ENCODE measurements at places on chromosomes 11 and 22. TPM values are rescaled to one million over a fixed set of nuclear protein-coding genes. Genes with fewer than 3 reads are reported as not detected.

Gene OLFML1
- 0.24 TPM for total RNA-seq

- no peak for DNase-seq
Measured at GRCh38 chr22:30591191-30591587, 521 bp downstream of the PES1 start.

Gene OR10A2
- total RNA-seq = not detected

Gene KCTD14
- total RNA-seq = 21.6 TPM

Gene DUSP8
- 2.1 TPM for total RNA-seq

- no peak for DNase-seq
Measured at GRCh38 chr11:122995526-122995925, 13.9 kb upstream of the BSX start.

Gene LGALS12
- total RNA-seq = 1.3 TPM

GRCh38 chr11:34425360-34425759, 13.4 kb upstream of the CAT start:
- DNase-seq = no peak

DNA sequence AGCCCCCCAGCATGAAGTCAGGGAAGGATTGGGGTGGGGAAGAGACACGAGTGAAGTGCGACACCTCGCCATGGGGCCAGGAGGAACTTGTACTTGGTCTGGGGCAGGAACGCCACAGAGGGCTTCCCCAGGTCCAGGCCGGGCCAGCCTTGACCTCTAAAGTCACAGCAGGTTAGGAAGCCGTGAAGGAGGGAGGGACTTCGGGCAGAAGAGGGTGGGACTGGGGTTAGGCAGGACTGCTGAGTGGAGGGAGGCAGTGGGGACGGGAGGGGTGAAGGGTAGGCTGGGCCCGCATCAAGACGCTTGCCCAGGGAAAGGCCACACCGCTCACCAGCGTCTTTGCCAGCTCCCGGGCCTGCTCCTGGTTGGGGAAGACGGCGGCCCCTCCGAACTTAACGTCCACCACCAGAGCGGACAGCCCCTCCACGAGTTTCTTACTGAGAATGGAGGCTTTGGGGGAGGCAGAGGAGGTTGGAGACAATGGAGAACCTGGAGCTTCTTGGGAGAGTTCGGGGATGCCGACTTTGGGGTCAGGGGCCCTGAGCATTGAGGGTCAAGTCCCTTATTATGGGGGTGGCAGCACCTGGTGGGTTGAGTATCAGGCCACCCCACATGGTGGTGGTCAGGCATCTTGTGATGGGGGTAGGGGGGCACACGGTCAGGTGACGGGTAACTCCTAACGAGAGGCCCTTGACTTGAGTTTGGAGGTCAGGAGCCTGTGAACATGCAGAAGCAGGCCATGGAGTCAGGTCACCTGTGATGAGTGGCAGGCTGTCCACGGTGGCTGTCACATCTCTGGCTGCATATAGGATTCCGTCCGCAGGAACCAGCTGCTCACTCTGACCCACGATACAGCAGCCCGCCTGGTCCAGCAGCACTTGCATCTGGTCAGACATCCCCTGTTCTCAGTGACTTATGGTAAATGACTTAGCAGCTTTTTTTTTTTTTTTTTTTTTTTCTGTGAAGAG, 1.7 kb upstream of the SCO2 start:
- DNase-seq = no peak

DNA sequence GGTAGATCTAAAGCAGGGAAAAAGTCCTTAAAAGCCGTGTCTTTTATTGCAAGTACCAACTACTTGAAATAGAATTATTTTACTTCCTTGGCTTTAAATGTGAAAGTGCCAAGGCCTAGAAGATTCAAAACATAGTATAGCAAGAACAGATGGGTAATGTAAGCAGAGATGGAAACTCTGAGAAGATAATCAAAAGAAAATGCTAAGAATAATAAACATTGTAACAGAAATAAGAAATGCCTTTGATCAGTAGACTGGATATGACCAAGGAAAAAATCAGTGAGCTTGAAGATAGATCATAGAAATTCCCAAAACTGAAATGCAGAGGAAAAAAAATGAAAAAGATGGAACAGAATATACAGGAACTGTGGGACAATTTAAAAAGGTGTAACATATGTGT, 113.1 kb downstream of the BLID start:
- no peak for DNase-seq

Gene CHST1
- total RNA-seq = 3.8 TPM

Gene XRCC6
- total RNA-seq = 488 TPM

- DNase-seq = no peak
Measured at GRCh38 chr11:60931917-60932316, 7.7 kb downstream of the TMEM132A start.

- no peak for DNase-seq
Measured at GRCh38 chr11:18650353-18650752, 16.2 kb upstream of the SPTY2D1 start.

Gene RBMXL2
- not detected for total RNA-seq

Gene ARSA
- 9.8 TPM for total RNA-seq

GRCh38 chr11:134126217-134126822, 57.4 kb downstream of the JAM3 start:
- DNase-seq = peak; percentile 33

Gene ADORA2A
- 7.1 TPM for total RNA-seq

GRCh38 chr11:58864335-58864734, 19.8 kb upstream of the GLYATL2 start:
- DNase-seq = no peak

GRCh38 chr11:19628018-19628417, 84.6 kb upstream of the NAV2 start:
- DNase-seq = no peak

Gene BAIAP2L2
- 7.2 TPM for total RNA-seq

- DNase-seq = peak; percentile 53
Measured at GRCh38 chr11:64204464-64204989, 2.0 kb upstream of the FERMT3 start.

Gene TIMP3
- total RNA-seq = 4.8 TPM

DNA sequence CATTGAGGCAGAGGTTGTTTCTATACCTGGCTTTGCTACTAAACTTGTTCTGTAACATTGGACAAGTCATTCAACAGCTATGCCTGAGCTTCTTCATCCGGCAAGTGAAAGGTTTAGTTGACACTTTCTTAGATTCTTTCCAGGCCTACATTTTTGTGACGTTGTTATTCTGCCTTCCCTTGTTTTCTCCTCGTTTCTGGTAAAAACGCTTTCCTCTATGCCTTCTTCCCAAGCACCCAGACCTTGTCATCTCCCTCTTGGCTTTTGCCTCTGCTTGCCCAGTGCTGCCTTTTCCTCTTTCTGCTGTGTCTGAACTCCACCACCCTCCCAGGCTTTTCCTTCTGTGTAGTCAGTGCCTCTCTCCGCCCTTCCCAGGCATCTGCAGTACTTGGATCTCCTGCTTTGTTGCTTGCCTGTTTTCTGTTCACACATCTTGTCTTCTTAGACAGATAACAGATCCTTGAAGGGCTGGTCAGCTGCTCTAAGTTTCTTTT, 1.4 kb upstream of the AMOTL1 start:
- no peak for DNase-seq

Gene CHADL
- 0.84 TPM for total RNA-seq

- no peak for DNase-seq
Measured at GRCh38 chr11:95556011-95556341, 233.6 kb downstream of the FAM76B start.

GRCh38 chr11:11433960-11434359, 80.9 kb upstream of the CSNK2A3 start:
- DNase-seq = no peak

GRCh38 chr11:2420502-2421225, 20.1 kb downstream of the TSSC4 start:
- peak; percentile 65 for DNase-seq

DNA sequence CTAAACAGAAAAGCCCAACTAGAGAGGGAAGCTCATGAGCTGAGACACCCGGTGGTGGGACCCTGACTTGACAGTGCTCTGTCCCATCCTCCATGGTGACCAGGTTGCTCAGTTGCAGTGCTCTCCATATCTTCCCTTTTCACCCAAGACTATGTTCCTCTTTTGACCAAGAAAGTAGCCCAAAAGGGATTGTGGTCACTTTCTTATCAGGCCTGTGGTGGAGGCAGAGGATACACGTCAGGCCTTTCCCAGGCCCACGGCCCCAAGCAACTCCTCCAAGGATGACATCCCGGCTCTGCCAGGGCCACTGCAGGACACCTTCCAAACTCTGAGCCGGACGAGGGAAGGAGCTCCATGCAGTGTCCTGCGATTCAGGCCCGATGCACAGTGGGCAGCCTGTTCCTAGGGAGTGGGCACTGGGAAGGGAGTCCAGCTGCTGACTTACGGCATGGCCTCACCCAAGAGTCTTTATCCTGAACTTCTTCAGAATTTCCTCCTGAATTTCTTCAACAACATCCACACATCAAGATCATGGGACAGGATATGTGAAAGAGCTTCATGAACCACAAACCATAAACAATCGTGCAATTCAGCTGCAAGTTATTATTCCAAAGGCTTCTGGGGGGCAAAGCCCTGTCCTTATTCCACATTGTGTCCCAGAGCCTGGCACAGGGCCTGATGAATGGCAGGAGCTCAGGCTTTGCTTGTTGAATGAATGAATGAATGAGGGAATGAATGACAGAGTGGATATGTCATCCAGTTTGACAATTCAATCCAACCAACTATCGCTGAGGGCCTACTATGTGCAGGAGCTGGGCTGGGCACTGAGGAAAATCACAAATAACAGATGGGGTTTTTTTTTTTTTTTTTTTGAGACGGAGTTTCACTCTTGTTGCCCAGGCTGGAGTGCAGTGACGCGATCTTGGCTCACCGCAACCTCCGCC, 36.0 kb upstream of the MYH9 start:
- no peak for DNase-seq

Gene CLMP
- 20.8 TPM for total RNA-seq

GRCh38 chr11:3894128-3894731, 38.8 kb downstream of the STIM1 start:
- no peak for DNase-seq

Gene OR2D2
- total RNA-seq = 0.29 TPM

GRCh38 chr22:26127556-26127955, 41.7 kb upstream of the SEZ6L start:
- DNase-seq = no peak

- DNase-seq = no peak
Measured at GRCh38 chr11:79100093-79100910, 340.5 kb downstream of the TENM4 start.

Gene MB
- not detected for total RNA-seq

GRCh38 chr11:101169944-101170343, 40.3 kb upstream of the PGR start:
- no peak for DNase-seq

Gene KDELR3
- total RNA-seq = 7.8 TPM

Gene TAGLN
- total RNA-seq = 301 TPM

DNA sequence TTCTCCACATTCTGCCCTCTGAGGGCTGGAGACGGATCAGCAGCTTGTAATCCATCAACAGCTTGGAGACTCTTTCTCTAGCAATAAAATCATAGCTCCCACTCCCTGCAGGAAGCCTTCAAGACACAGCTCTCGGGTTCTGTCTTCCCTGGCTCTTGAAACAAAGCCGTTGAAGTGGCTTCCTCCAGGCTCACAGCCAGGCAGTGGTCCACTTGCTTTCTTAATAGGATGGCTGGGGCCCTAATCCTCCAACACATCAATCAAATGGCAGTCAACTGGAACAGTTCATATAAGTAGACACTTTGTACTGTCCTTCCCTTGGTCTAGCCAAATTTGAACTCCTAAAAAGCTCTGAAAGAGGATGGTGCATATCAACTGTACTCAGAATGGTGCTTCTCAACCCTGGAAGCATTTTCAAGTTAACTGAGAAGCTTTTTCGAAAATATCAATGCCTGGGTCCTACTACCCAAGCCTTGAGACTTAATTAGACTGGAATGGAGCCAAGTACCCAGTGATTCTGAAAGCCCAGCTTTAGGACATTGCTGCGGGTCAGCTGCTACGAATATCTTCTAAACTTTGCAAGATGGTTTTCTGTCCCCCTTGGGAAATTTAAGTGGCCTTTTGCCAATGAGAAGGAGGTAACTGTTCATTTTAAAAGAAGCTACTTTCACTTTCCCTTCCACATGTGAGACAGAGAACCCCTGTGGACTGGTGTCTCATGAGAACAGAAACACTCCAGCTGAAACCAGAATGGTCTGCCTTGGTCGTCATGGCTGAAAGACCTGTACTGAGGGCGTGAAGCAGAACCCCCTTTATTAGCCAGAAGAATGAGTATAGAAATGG, 74.7 kb downstream of the SC5D start:
- DNase-seq = no peak

Gene NOX4
- total RNA-seq = 2.3 TPM

Measured in H1 (cell line).